Stomach (tissue), 19 donors: ENCODE measurements at places on chromosomes 2 and 18. TPM values are rescaled to one million over a fixed set of nuclear protein-coding genes. Genes with fewer than 3 reads are reported as not detected.

- DNase-seq = no peak
Measured at GRCh38 chr2:33498291-33498956, 22.0 kb downstream of the RASGRP3 start.

DNA sequence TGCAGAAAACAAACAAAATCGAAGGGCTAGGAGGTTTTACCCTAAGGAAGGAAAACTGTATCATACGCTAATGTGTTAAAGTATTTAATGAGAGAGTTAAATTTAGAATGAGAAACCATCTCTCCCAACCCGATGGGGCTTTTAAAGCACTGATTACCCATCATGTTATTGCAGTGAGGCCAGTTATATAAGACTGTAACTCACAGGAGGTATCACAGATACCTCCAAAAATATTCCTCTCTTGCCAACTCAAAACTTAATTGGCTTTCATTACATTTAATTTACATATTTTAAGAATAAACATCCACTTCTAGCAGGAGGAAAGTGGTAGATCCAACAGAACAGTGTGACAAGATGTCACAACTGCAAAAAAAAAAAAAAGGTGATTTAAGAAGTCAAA lies 56.3 kb downstream of the RPL31 start:
- DNase-seq = no peak

- DNase-seq = no peak
Measured at GRCh38 chr2:97834610-97835009, 121.2 kb downstream of the ZAP70 start.

DNA sequence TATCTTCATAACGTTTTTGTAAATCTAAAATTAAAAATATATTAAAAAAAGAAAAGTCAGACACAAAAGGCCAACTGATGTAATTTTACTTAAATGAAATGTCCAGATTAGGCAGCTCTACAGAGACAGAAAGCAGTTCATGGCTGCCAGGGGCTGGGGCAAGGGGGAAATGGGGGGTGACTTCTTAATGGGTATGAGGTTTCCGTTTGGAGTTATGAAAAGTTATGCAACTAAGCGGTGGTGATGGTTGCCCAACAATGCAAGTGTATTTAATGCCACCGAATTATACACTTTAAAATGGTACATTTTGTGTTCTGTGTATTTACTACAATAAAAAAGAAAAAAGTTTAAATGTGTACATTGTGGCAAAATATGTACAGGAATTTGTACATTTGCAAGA lies 70.2 kb upstream of the TEX51 start:
- no peak for DNase-seq

DNA sequence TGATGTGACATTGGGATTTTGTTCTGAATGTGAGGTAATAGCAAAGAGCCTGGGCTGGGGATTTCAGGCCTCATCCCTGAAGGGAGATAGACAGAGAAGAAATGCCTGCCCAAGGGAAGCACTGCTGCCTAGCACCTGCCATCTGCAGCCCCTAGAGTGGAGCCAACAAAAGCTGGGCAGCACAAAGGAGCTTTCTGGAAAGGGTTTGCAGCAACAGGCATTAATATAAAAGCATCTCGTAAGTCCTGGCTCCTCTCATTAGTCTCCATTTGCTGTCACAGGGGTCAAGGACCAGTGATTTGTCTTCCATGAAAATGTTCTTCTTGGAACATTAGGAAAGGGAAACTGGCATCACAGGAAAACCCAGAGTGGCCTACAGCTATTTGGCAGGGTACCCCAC lies 157.2 kb upstream of the SLC14A2 start:
- DNase-seq = no peak

The CPS1 gene
- total RNA-seq = under 0.01 TPM

The PROC gene
- 5.5 TPM for total RNA-seq

The IFT172 gene
- total RNA-seq = 88.1 TPM
